ENCODE measurements at places on chromosomes 2 and 18.

- peak overlapping the region; percentile 59 for H3K27ac ChIP-seq
- H3K27me3 ChIP-seq = no peaks in the 10 kb centered on the region
- no peak overlapping the region for H3K4me3 ChIP-seq
- H3K4me1 ChIP-seq = peaks cover 31% of the 10 kb centered on the region
- DNase-seq = no peak
- no peaks in the 10 kb centered on the region for H3K36me3 ChIP-seq
Measured at GRCh38 chr2:235027558-235028214, 75.9 kb downstream of the SH3BP4 start.

DNA sequence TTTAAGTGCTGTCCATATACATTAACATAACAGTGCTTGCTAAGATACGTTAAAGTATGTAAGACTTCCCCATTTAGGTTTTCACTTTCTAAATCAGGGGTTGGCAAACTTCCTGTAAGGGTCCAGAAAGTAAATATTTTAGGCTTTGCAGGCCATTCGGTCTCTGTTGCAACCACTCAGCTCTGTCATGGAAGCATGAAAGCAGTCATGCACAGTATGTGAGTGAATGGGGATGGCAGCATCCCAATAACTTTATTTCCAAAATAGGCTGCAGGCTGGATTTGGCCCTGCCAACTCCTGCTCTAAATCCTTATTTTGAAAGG is 128.7 kb downstream of the PLA2R1 start:
- H3K27me3 ChIP-seq = no peaks in the 10 kb centered on the region
- DNase-seq = no peak
- H3K27ac ChIP-seq = no peak overlapping the region
- H3K36me3 ChIP-seq = no peaks in the 10 kb centered on the region
- no peak overlapping the region for H3K4me3 ChIP-seq

- no peak overlapping the region for H3K4me3 ChIP-seq
- no peaks in the 10 kb centered on the region for H3K27me3 ChIP-seq
- H3K36me3 ChIP-seq = no peaks in the 10 kb centered on the region
- H3K4me1 ChIP-seq = peaks cover 4% of the 10 kb centered on the region
- no peak for DNase-seq
- no peak overlapping the region for H3K27ac ChIP-seq
Measured at GRCh38 chr2:101675512-101675911, 22.0 kb upstream of the MAP4K4 start.

DNA sequence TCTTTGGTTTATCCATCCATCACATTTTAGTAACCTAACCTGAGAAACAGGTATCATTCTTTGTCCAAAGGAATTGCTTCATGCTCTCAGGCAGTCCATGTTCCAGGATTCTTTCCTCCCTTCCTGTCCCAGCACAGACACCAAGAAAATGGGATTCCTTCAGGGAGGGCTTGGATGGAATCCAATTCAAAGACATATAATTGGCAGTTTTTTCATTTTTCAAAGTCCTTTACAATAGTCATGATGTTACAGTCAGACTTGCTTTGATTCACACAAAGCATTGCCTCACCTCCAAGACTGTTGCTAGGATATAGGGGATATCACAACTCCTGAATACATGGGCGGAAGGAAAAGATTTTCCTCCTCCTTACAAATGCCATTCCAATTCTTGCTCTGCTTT is 241.4 kb upstream of the ACVR2A start:
- no peak overlapping the region for H3K27ac ChIP-seq
- no peaks in the 10 kb centered on the region for H3K27me3 ChIP-seq
- no peak for DNase-seq

- H3K36me3 ChIP-seq = no peaks in the 10 kb centered on the region
- no peaks in the 10 kb centered on the region for H3K4me1 ChIP-seq
- no peak overlapping the region for H3K4me3 ChIP-seq
- no peak for DNase-seq
Measured at GRCh38 chr2:239129147-239129920, 271.5 kb downstream of the HDAC4 start.

- H3K4me1 ChIP-seq = peaks cover 4% of the 10 kb centered on the region
- H3K27ac ChIP-seq = no peak overlapping the region
- no peaks in the 10 kb centered on the region for H3K27me3 ChIP-seq
- DNase-seq = no peak
- no peaks in the 10 kb centered on the region for H3K36me3 ChIP-seq
Measured at GRCh38 chr2:133062931-133063665, 393.1 kb upstream of the LYPD1 start.

GRCh38 chr2:26822877-26823276 is 25.1 kb upstream of the DPYSL5 start:
- H3K4me1 ChIP-seq = no peaks in the 10 kb centered on the region
- no peak overlapping the region for H3K4me3 ChIP-seq
- H3K27me3 ChIP-seq = no peaks in the 10 kb centered on the region
- H3K27ac ChIP-seq = no peak overlapping the region
- DNase-seq = no peak

DNA sequence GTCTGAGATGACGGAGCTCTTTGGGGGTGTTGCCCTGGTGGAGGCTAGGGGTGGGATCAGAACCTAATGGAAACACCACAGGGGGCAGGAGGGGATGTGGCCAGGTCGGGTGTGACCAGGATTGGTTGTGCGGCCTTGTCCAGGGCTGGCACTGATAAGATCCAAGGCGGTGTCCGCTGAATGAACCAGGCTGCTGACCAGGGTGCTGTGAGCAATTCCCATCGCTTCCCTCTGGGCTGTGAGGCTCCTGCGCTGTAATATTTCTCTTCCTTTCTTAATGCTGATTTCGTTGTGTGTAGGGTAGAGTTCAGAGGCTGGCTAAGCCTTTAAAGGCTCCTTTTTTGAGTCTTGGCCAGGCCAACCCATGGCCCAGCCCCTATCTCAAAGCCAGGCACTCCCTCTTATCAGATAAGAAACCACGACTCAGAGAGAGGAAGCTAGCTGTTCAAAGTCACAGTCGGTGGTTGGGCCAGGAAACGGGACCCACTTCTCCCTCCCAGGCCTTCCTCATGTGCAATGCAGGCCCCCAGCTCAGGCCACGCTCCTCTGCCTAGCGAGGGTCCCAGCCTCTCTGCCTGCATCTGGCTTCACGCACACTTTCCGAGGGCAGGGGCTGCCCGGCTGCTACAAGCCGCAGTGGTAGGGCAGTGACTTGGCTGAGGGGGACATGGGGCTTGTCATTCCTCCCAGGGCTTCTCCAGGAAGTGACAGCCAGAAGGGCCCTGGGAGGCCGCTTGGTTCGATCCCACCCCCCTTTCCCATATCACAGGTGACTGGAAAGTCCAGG is 26.0 kb upstream of the FOSL2 start:
- H3K4me1 ChIP-seq = peaks cover 28% of the 10 kb centered on the region
- no peak overlapping the region for H3K4me3 ChIP-seq
- no peaks in the 10 kb centered on the region for H3K36me3 ChIP-seq
- H3K27me3 ChIP-seq = no peaks in the 10 kb centered on the region

DNA sequence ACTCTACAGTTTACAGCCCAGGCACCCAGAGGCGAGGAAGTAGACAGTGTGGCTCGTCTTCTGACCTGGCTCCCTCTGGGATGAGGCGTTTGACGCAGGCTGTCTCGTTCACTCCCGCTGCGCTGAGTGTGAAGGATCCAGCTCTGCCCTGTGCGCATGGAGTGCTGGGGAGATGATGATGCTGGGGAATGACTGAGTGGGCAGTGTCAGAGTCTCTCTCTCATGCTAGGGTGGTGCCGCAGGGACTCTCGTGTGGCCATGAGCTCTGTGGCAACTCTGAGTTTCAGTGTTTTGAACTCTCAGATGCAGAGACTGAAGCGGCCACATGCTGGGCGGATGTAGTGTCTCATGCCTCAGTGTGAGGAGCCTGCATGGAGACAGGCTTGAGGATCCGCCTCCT is 118.4 kb upstream of the TPO start:
- H3K4me1 ChIP-seq = no peaks in the 10 kb centered on the region
- H3K27ac ChIP-seq = no peak overlapping the region
- no peak overlapping the region for H3K4me3 ChIP-seq
- H3K27me3 ChIP-seq = no peaks in the 10 kb centered on the region

DNA sequence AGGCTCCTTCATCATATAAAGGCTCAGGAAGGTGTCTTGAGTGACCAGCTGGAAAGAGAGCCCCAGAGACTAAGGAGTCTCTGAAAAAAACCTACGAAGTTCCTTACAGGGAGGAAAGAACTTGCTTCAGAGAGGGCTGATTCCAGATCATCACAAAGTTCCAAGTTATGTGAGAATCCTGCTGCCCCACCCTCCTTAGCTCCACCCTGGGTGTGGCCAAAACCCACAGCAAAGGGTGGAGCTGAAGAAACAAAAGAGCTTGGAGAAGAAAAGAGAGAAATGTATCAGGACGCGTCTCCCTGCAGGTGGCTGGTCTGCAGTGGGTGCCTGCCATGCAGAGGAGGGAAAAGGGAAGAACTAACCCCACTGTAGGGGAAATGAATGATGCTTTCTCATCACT is 32.8 kb upstream of the ZNF396 start:
- no peaks in the 10 kb centered on the region for H3K4me1 ChIP-seq
- no peaks in the 10 kb centered on the region for H3K27me3 ChIP-seq
- H3K36me3 ChIP-seq = no peaks in the 10 kb centered on the region
- no peak overlapping the region for H3K4me3 ChIP-seq
- no peak overlapping the region for H3K27ac ChIP-seq

DNA sequence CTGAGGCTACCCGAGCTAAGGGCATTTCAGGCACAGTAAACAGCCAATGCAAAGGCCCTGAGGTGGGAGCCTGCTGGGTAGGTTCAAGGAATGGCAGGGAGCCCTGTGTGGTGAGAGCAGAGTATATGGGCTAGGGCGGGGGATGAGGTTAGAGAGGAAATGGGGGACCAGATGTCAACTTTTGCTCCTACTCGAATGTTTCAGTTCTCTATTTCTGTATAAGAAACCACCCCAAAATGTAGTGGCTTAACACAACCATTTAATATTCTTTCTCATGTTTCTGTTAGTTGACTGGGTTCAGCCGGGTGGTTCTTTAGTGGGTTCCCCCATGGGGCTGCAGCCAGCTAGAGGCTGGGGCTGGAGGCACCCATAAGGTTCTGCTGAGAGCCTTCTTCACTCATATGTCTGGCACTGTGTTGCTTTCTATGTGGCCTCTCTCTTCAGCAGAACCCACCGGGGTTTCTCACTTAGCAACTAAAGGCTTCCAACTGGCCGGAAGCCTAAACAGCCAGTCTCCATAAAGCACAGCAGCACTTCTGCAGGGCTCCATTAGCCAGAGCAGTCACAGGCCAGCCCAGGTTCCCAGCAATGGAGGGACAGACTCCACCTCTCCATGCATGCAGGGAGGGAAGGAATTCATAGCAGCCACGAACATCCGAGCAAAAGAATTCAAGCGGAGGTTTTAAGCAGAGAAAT is 5.6 kb upstream of the ATOH8 start:
- no peak overlapping the region for H3K4me3 ChIP-seq
- no peaks in the 10 kb centered on the region for H3K4me1 ChIP-seq
- no peaks in the 10 kb centered on the region for H3K36me3 ChIP-seq
- no peak overlapping the region for H3K27ac ChIP-seq
- H3K27me3 ChIP-seq = peaks cover 8% of the 10 kb centered on the region

DNA sequence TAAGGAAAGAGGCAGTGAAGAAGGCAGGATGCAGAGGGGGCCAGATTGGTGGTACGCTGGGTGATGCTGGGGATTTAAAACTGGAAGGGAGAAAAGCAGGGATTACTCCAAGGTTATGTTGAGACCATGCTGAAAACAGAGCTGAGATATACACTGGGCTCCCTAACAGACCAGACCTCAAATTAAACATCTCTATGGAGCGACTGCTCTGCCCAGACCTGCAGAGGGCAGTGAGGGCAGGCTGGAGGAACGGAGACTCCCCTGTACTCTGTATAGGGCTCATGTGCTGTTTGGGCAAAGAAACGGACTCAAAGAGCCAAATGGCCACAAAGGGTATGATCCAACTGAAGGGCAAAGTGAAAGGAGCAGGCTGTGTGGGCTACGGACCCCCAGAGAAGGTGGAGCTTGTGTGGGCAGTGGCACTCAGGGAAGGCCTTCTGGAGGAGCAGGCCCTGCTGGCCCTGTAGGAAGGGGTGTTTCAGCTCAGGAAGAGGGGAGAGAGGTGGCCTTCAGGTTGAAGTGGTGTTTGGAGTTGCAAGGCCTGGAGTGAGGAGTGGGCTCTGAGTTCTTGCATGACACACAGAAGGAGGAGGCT is 4.8 kb upstream of the CELF4 start:
- H3K36me3 ChIP-seq = no peaks in the 10 kb centered on the region
- no peaks in the 10 kb centered on the region for H3K4me1 ChIP-seq
- no peak overlapping the region for H3K4me3 ChIP-seq
- no peak for DNase-seq

DNA sequence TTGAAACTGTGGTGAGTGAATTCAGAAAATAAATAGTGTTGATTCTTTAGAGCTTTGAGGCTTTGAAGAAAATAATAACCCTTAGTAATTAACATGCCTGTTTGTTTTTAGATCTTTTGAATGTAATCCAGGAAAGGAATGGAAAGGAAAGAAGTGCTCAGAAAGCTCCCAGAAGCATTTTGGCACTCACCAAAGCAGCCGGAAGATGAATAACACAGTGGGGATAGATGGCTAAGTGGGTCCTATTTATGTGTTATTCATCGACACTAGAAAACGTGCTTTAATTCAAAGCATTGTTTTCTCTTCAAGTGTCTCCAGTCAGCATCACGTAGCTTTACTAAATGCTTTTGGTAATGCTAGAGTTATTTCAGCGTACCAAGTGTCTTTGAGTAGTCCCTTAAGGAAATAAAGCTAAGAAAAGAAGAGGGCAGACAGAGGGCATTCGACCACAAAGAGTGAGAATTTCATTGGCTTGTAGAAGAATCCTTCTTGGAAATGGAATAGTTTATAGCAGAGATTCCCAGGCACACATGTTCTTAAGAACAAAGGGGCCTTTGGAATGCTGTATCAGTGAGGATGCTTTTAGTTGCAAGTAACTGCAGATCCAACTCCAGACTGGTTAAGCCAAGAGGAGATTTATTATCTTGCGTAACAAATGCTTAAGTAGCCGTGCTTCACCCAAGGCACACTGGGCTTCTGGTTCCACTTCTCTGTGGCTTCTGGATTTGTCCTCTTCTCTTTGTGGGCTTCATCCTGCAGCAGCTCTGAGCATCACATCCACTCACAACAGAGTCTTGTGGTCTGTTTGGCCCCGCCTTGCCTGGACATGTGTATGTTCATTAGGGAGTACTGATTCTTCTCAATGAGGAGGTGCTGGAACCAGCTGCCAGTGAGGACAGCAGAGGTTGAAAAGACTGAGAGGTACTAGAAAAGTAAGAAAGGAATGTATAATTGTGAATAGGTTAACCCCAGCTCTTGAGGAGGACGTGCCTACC is 63.6 kb upstream of the LTBP1 start:
- no peaks in the 10 kb centered on the region for H3K27me3 ChIP-seq
- no peak for DNase-seq
- no peaks in the 10 kb centered on the region for H3K4me1 ChIP-seq
- H3K27ac ChIP-seq = no peak overlapping the region
- no peak overlapping the region for H3K4me3 ChIP-seq
